Activated CD8-positive, alpha-beta memory T cell treated with anti-CD3 and anti-CD28 coated beads for 1 hour (primary cell): ENCODE measurements at places on chromosomes 7 and 10.

DNA sequence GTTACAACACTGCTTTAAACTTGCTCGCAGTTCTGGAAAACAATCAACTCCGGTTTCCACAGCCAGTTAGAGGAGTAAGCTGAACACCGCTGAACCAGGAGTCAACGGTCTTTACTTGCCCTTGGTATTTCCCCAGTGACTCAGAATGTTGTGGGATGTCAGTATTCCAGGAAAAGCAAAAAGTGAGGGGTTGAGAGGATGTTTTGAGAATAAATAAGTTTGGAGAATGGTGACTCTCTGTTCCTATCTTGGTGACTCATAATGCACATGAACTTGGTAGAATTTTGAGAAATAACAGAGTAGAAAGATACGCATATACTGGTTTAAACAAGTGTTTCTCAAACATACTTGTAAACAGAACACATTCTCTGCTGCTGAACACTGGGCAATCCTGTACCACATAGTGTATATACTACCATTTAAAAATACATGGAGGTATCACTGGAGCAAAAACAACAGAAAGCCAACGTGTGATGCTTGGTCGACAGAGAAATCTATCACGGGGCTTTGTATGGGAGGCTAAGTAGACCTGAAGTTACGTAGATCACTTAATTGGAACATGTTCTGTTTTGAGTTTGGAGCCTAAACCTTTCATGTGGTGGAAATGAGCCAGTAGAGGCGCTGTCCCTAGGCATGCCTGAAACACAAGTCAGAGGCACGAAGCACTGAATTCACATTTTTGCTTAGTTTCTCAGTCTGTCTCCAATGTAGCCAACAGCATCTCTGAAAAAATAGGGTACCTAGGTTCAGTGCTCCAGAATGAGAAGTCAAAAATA, 534.3 kb downstream of the PARD3 start:
- DNase-seq, result no peak

DNA sequence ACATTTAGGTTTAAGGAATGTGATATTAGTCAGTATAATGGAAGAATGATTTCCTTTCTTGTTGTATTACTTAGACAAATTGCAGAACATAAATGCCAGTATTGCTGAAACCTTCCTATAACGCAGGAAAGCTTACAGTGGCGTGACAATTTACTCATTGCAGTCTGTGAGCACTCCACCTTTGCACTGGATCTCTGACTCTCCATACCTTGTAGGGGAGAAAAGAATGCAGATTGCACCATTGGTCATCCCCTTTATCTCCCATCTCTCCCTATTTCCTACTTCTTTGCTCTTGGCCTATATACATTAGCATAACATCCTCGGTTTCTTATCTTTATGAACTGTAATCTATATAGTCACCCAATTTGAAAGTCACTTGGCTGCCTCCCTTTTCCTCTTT, 28.1 kb upstream of the HYAL4 start:
- no peak for DNase-seq

DNA sequence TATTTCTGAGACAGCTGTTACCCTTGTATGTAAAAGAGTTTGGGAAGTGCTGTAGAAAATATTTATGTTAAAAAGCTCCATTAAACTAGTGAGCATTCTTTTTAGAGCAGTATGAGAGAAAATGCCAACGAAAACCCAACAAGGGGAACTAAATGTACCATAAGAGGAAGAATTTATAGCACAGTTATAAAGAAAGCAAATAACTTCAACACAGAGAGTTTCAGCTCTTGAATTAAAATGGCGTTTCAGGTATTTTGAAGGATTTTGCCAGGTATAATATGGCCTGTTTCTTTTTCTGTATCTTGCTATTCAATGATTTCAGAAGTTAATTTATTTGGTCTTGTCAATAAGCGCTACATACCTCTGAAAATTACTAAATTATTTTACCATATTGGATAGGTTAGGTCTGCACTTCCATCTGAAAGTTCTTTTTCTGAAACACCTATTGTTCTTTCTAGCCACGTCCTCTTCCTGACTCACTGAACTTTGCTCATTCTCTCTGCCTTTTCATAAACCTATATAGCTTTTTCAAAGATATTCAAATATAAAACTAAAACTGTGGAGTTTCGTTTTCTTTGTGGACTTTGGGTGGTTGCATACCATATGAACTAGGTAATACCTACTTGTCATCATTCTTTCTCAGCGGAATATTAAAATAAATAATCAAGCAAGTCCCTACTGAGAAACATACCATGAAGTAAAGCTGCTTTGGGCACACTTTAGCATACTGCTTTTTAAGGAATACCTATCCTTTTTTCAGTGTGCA, 136.1 kb downstream of the SEMA3A start:
- no peak for DNase-seq

- no peak for DNase-seq
Measured at GRCh38 chr10:51459476-51459875, 239.9 kb downstream of the CSTF2T start.

DNA sequence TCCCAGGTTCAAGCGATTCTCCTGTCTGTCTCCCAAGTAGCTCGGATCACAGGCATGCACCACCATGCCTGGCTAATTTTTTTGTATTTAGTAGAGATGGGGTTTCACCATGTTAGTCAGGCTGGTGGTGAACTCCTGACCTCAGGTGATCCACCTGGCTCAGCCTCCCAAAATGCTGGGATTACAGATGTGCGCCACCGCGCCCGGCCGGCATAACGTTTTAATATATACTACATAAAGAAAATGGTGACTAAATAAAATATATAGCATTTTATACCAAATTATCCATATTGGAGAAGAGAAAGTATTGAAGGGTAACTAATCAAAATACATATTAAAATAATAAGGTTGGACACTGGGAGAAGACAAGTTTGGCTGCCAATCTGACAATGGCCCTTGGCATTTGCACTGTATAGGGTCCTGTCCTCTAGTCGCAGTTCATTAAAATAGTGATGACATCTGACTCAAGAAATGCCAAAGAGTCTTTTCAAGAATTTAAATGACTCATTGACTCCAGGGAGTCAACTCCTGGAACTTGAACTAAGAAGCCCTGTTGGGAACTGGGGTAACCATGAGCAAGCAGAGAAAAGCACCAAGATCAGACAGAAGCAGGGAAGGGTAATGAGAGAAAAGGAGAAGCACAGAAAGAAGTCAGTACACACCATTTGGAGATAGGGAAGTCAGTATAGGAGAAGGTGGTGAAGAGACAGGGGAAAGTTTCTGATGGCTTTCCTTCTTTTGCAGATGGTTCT, 91.1 kb downstream of the CH25H start:
- no peak for DNase-seq

DNA sequence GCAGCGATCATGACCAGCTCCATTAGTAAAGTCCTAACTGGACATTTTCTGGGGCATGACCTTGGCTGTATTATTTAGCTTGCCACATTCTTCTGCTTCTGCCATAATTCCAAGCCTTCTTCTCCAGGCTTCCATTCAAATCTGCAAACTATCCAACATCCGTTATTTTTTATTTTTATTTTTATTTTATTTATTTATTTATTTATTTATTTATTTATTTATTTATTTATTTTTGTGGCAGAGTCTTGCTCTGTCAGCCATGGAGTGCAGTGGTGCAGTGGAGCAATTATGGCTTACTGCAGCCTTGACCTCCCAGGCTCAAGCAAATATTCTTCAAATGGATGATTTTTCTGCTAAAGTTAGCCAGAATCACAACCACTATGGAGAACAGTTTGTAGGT, 187.2 kb upstream of the CDK1 start:
- DNase-seq, result no peak

- no peak for DNase-seq
Measured at GRCh38 chr10:7969623-7970022, 84.9 kb upstream of the GATA3 start.

DNA sequence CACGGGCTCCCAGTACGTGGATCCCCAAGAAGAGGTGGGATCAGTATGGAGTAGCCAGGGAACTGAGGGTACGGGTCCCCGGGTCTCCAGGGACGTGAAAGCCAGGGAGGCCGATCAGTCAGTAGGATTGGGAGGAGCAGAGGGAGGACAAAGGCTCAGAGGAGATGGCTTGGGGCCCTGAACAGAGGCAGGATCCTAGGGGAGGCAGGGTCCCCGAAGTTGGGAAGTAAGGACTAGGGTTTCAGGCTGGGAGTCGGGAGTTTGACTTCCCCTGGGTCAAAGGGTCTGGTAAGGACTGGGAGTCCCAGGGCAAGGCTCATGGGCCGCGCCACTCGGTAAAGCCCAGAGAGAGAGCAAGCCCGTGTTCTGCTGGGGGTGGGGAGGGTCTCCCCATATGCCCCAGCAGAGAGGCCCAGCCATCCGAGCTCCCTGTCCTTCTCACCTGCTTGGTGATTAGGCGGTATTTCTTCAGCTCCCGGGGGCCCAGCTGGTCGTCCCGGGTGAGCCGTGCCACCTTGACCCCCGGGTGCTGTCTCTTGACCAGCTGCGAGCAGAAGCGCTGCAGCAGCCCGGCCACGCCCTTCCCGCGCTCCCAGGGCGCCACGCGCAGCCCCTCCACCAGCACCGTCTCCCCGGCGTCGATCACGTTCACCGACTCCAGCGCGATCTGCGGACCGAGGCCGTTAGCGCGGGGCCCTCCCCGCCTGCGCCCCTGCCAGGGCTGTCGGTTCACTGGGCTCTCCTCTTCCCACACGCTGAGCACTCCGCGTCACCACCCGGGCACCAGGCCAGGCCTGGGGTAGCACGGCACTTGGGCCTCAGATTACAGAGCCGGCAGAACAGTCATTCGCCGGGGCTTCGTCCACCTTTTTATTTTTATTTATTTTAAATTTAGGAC, 7.0 kb downstream of the NAT16 start:
- DNase-seq, result no peak

DNA sequence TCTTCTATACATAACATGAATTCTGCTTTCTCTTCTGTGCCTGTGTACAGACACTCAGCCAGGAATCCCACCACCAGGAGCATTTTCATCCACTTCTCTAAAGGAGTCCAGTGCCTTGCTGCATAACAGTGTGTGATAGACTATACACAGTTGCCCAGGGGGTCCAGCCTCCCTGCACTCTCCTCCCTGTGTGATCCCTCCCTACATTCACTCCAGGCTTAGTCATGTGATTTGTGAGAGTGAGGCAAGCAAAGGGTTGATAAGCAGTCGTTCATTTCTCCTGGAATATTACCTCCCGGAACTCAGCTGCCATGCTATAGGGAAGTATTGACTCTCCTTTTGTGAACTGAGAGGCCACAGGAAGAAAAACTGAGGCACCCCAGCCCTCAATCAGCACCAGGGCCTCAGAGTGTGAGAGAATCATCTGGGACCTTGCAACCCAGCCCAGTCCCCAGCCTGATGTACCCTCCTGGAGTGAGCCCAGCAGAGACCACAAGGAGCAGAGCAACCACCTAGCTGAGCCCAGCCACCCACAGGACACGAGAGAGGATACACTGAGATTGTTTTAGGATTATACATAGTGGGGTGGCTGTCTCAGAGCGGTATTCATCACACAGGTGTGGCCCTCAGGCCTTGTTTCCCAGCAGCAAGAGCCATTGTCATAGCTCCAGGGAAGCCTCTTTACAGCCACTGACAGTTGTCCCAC, 45.0 kb upstream of the EEPD1 start:
- DNase-seq, result no peak

- no peak for DNase-seq
Measured at GRCh38 chr10:133224756-133225372, 5.2 kb upstream of the UTF1 start.

DNA sequence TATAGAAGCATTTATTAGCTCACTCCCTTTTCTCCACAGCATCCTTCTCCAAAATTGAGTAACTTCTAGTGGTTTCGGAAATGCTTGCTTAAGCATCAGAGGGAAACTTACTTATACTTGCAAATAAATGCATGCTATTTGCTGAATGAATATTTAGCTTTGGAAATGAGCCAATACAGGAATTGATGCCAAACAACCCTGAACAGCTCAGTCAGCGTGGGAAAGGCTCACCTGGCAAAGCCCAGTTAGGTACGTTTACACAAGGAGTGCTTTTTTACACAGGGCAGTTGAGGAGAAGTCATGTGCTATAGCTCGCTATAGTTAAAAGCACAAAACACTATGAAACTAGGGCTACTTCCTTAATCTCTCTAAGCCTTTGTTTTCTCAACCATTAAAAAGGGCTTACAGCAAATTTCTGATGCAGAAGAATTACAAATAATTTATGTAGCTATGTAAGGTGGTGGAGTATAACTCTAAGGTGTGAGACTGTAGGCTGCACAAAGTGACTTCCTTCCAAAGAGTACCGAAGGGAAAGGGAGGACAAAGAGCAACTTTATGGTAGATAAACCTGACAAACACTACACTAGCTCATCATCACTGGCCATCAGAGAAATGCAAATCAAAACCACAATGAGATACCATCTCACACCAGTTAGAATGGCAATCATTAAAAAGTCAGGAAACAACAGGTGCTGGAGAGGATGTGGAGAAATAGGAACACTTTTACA, 498.2 kb downstream of the PHTF2 start:
- DNase-seq, result no peak

DNA sequence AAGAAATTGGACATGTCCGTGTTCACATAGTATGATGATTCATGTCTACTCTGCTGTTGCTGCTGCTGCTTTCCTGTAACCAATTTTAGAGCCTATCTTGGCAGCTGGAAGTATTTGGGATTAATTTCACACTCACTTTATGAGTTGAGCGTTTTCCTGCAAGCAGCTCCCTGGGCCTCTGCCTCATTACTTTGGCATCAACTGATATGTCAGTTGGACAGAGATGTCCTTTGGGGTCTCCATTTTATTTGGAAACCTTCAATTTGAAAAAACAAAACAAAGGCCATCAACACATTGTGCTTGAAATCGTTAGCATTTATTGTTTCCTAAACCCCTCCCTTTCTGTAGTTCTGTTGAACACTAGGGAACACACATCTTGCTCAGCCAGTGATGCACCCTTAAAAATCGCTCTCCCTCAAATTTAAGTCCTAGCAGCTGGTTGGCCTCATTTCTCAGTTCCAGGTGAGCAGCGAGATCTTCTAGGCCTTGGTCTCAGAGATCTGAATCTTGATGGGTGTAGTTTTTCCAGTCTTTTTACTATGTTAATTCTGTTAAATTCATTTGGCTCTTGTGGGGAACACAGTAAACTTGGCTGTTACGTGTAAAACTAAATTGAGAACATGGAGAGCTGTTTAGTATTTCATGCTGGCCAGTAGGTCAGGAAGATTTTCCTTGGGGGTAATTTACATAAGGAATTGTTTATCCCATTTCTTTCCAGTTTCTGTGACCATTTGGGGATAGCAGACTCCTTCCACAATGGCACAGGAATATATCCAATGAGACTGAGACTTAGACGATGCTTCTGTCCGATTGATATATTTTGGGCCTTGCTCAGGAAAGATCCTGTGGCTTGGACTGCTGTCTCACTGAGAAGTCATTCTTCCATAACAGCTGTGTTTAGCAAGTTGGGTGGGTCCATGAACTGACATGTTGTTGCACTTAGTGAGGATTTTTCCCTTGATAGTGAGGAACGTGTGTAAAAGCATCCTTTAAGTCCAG, 371.6 kb downstream of the BBS9 start:
- no peak for DNase-seq

DNA sequence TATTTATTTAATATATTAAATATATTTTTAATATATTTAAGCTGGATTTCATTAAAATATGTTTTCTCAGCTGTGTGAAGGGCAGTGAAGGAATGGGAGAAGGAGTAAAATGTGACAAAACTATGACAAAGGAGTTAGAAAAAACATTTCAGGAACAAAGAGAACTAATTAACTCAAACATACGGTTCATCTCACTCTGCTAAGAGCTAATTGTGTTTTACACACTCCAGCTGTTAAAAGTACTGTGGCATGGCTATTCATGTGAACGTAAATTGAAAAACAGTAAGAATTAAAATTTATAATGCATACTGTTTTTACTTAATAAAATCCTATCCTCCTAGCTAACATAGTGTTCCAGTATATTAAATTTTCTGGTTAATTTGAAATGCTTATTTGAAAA, 262.5 kb upstream of the GNAI1 start:
- DNase-seq, result no peak
